Fibroblast of lung (primary cell): ENCODE measurements at places on chromosomes 4 and X. TPM values are rescaled to one million over a fixed set of nuclear protein-coding genes. Genes with fewer than 3 reads are reported as not detected.

- no peak overlapping the region for H3K4me3 ChIP-seq
- DNase-seq = no peak
- H3K27me3 ChIP-seq = peaks cover 2% of the 10 kb centered on the region
- peaks cover 4% of the 10 kb centered on the region for H3K4me1 ChIP-seq
- H3K36me3 ChIP-seq = no peaks in the 10 kb centered on the region
Measured at GRCh38 chr4:107799669-107800450, 24.9 kb upstream of the SGMS2 start.

The GLA gene
- total RNA-seq = 11.3 and 19.3 TPM in 2 replicates

- H3K4me3 ChIP-seq = no peak overlapping the region
- H3K4me1 ChIP-seq = peaks cover 5% of the 10 kb centered on the region
- peak; percentile 55 for DNase-seq
- peak overlapping the region; percentile 57 for H3K27ac ChIP-seq
- no peaks in the 10 kb centered on the region for H3K36me3 ChIP-seq
Measured at GRCh38 chr4:112214390-112215264, 17.0 kb upstream of the AP1AR start.

DNA sequence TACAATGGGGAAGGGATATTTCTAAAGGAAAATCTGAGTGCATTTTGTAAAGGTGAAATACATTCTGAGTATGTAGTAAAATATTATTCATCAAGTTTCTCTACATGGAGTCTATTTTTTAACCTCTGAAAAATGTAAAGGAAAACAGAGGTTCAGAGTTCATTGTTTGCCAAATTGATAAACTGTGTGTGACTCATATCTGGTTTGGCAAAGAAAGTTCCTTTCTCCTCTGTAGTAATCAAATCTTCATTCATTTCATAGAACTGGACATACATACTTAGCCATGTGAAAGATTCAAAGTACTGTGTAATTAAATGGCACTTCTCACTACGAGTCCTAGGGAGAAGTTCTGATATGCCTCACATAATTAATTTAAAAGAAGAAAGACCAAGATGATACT is 61.6 kb downstream of the HPGD start:
- H3K4me3 ChIP-seq = no peak overlapping the region
- peak; percentile 55 for DNase-seq
- H3K36me3 ChIP-seq = no peaks in the 10 kb centered on the region
- no peaks in the 10 kb centered on the region for H3K4me1 ChIP-seq
- H3K27ac ChIP-seq = no peak overlapping the region

- no peak overlapping the region for H3K4me3 ChIP-seq
- peak; percentile 91 for DNase-seq
- H3K27ac ChIP-seq = peak overlapping the region; percentile 69
Measured at GRCh38 chr4:6732441-6733357, 16.7 kb downstream of the BLOC1S4 start.

GRCh38 chr4:109554971-109555370 is 5.1 kb upstream of the MCUB start:
- H3K27ac ChIP-seq = no peak overlapping the region
- no peaks in the 10 kb centered on the region for H3K27me3 ChIP-seq
- no peaks in the 10 kb centered on the region for H3K36me3 ChIP-seq
- H3K4me3 ChIP-seq = no peak overlapping the region
- DNase-seq = no peak

DNA sequence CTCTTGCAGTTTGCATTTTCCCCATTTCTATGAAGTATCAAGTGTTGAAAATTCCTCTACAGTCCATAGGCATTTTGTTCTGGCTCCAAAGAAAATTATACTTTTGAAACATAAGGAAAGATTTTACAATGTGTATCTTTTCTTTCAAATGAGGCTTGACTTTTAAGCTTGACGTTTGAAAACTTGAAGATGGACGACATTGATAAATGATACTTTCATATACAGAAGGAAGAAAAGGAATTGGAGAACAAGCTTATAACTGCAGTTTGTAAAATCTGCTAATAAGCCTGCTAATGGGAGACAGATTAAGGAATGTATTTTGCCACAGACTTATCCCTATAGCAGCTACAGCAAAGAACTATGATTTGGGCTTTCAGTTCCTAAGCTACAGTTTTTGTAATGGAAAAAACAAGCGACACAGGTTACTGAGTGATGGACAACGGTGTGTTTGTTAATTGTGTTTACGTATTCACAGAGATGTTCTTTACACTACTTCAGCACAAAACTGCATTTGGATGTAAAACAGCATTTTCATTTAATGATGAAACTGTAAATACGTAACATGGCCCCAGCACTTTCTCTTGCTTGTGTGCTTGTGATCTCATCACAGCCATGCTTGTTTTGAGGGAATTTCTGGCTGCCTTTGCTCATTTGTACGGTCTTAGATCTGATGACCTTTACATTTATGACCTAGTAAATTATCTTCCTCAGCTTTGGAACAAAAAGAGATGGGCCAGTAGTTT is 83.2 kb upstream of the FAT1 start:
- DNase-seq = no peak
- H3K27ac ChIP-seq = no peak overlapping the region
- no peaks in the 10 kb centered on the region for H3K4me1 ChIP-seq
- H3K36me3 ChIP-seq = no peaks in the 10 kb centered on the region
- H3K27me3 ChIP-seq = no peaks in the 10 kb centered on the region
- H3K4me3 ChIP-seq = no peak overlapping the region

DNA sequence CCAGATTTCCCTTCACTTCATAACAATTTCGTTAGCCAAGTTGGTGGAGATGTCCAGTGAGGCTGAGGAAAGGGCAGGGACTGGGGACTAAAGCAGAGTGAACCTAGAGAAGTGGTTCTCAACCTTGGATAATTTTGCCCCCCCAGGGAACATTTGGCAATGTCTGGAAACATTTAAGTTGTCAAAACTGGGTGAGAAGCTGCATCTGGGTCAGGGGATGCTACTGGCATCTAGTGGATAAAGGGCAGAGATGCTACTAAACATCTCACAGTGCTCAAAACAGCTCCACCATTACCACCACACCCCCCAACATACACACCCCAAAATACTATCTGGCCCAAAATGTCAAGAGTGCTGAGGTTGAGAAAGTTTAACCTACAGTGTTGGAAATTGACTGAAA is 32.0 kb upstream of the FGF16 start:
- H3K27ac ChIP-seq = no peak overlapping the region
- no peaks in the 10 kb centered on the region for H3K36me3 ChIP-seq
- no peak for DNase-seq
- no peaks in the 10 kb centered on the region for H3K4me1 ChIP-seq
- no peaks in the 10 kb centered on the region for H3K27me3 ChIP-seq

DNA sequence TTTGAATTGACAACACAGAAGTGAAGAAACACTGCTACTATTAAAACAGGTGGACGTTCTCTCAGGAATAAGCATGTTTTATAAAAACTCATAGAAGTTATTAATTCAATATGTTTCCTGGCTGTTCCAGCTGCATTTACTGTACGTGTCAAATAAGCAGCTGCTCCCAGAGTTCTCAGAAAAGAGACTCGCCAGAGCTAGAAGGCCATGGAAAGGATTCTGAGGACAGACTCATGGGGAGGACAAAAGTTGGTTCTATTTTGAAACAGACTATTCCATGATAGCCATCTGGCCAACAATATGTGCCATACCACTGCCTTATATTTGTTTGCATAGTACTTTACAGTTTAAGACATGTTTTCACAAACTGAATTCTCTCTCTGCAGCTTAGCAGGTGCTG is 136.5 kb downstream of the NR3C2 start:
- H3K4me3 ChIP-seq = no peak overlapping the region
- DNase-seq = no peak
- H3K27me3 ChIP-seq = no peaks in the 10 kb centered on the region
- no peaks in the 10 kb centered on the region for H3K4me1 ChIP-seq
- no peaks in the 10 kb centered on the region for H3K36me3 ChIP-seq
- H3K27ac ChIP-seq = no peak overlapping the region

The GAGE13 gene
- total RNA-seq = not detected in 2 replicates

The TMEM31 gene
- total RNA-seq = not detected in 2 replicates

DNA sequence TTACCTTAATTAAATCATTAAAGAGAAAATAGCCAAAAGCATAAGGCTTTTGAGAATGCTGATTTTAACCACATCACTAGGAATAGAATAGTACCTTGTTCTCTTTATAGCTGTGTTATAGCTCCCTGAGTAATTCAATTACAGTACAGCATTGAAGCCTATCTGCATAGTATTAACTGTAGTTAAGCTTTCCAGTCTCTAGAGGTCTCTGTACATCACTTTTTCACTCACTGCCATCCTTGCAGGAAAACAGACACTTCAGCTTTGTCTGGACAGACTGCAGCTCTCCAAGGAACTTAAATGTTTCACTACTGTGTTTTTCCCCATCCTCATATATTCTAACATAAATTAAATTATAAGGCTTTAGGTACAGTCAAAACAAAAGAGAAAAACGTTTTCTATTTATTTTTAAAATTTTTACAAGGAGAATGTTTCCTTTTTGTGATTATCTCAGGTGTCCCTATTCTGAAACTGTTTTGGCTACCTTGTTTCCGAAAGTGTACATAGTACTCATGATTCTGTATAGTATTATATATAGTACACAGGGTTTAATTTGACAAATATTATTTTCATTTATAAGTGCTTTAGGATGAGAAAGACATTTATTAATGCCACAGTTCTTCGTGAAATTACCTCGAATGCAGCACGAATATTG is 407.9 kb downstream of the PCDH18 start:
- no peaks in the 10 kb centered on the region for H3K36me3 ChIP-seq
- H3K27ac ChIP-seq = peak overlapping the region; percentile 23
- H3K4me3 ChIP-seq = peak overlapping the region; percentile 54
- DNase-seq = peak; percentile 55
- H3K27me3 ChIP-seq = no peaks in the 10 kb centered on the region
- H3K4me1 ChIP-seq = no peaks in the 10 kb centered on the region

DNA sequence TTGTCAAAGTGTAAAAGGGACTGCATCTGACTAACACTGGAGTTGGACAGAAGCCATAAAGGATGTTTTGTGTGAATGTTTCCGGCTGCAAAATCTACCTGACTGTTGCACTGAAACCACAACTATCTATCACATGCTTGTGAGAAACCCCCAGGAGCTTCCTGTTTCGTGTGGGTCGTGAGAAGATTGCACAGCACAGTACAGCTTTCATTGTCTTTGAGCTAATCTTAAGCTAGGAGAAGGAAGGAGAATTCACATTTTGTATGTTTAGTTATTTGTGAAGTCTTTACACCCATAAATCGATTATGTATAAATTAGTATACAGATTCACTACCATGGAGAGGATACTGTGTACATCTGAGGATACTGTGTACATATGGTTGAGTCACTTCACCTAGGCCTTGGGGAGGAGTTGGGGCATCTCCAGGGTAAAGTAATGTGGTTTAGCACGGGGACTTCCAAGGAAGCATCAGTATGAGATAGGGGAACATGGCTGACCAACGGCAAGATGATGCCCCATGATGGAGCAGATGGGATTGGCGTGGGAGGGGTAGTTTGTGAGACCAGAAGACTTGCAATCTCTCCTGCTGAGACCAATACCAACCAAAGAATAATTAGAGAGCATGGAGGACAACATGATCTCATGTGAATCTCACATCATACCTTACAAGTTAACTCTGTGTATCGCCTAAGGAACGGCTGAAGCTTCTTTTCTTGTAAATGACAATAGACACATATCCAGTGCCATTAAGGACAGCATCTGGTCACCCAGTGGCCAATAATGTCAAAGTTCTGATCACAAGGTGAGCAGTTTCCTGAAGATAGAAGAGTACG is 43.1 kb upstream of the FAM9C start:
- H3K27ac ChIP-seq = no peak overlapping the region
- no peaks in the 10 kb centered on the region for H3K4me1 ChIP-seq

The SUPT20HL1 gene
- total RNA-seq = not detected in 2 replicates

GRCh38 chrX:2416851-2417604 is 83.7 kb downstream of the DHRSX start:
- no peak overlapping the region for H3K27ac ChIP-seq
- H3K4me3 ChIP-seq = no peak overlapping the region
- H3K36me3 ChIP-seq = no peaks in the 10 kb centered on the region
- H3K4me1 ChIP-seq = no peaks in the 10 kb centered on the region
- peak; percentile 7 for DNase-seq
- H3K27me3 ChIP-seq = no peaks in the 10 kb centered on the region

DNA sequence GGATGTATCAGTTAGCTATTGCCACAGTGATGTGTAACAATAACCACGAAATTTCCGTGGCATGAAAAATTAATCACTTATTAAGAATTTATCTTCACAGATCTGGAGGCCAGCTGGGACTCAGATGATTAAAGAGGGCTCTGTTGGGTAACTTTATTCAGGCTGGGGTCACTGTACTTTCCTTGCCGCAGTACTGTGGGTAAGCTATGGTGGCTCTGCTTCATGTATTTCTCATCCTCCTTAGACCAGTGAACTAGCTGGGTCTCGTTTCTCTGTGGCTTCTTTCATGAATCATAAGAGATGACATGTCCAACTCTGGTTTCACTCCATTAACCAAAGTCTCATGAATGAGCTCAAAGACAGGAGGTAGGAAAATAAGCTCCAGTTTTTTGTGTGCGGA is 13.5 kb downstream of the TEX13B start:
- no peaks in the 10 kb centered on the region for H3K36me3 ChIP-seq
- H3K4me3 ChIP-seq = no peak overlapping the region
- H3K27me3 ChIP-seq = no peaks in the 10 kb centered on the region
- H3K4me1 ChIP-seq = no peaks in the 10 kb centered on the region

DNA sequence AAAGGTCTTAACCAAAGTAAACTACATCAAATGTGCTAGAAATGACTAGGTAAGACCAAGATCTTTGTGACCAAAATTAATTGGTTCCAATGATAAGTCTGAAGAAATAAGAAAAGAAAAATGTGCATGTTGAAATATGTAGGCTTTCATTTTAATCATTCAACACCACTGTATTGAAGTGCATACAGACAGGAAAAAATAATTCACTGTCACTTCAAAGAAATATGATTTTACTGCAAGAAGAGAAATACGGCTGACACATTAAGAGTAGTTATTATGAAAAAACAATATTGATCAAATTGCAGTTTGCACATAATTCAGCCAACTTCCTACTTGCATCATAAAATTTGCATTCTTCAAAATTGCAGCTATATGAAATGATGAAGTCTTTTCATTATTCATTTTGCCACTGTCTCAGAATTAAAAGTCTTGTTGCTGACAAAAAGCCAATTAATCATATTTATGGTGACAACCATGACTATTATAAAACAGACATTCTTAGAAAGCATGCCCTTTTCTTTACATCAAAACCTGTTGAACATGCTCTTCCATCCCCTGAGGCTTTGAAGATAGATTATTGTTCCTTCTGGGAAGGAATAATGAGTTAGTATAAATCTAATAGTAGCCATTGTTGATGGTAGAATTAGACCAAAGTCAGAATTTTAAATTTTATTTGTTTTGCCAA is 405.9 kb upstream of the MAD2L1 start:
- H3K27me3 ChIP-seq = no peaks in the 10 kb centered on the region
- no peak overlapping the region for H3K4me3 ChIP-seq
- H3K4me1 ChIP-seq = no peaks in the 10 kb centered on the region
- no peak overlapping the region for H3K27ac ChIP-seq
- no peak for DNase-seq

The TEC gene
- total RNA-seq = 1.5 and 5.3 TPM in 2 replicates

The DUSP9 gene
- total RNA-seq = under 0.01 TPM in 1 of 2 replicates, not detected in the other

The KLB gene
- total RNA-seq = not detected in 2 replicates

The SLC16A2 gene
- total RNA-seq = 5.6 and 7.8 TPM in 2 replicates

DNA sequence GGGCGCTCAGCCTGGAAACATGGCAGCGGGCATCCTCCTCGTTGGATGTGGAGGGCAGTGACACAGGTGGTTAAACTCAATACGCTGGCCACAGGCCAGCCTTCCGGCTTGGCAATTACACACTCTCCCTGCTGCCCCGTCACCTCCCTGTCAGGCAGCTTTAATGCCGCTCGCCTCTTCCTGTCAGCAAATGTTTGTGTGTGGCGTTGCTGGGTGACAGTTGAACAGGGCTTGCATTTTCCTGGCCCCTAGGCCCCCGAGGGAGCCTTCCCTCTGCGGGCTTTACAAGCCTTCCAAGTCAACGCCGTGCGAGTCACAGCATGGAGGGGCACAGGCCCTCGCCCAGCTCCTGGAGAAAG is 620.0 kb downstream of the BCOR start:
- H3K4me1 ChIP-seq = no peaks in the 10 kb centered on the region
- peak; percentile 13 for DNase-seq
- H3K36me3 ChIP-seq = no peaks in the 10 kb centered on the region
- no peaks in the 10 kb centered on the region for H3K27me3 ChIP-seq
- no peak overlapping the region for H3K4me3 ChIP-seq
